Cardiac septum (tissue), 1 donor: ENCODE measurements at places on chromosomes 1 and 21. TPM values are rescaled to one million over a fixed set of nuclear protein-coding genes. Genes with fewer than 3 reads are reported as not detected.

MAP3K6 gene
- 53.1 TPM for total RNA-seq

SMIM1 gene
- total RNA-seq: 8.0 TPM

INPP5B gene
- total RNA-seq: 13.7 TPM

B3GALT6 gene
- 11.1 TPM for total RNA-seq

PCSK9 gene
- total RNA-seq: not detected

GJA5 gene
- total RNA-seq: 9.9 TPM

PRRX1 gene
- total RNA-seq: 124 TPM

TSPEAR gene
- total RNA-seq: not detected

EXTL1 gene
- 9.2 TPM for total RNA-seq

CNKSR1 gene
- total RNA-seq: 2.9 TPM

OR10X1 gene
- total RNA-seq: not detected

KRTAP21-2 gene
- not detected for total RNA-seq

GPBP1L1 gene
- 80.6 TPM for total RNA-seq

GBP7 gene
- total RNA-seq: 0.08 TPM

TPTE gene
- total RNA-seq: not detected

FCGR3A gene
- 14.7 TPM for total RNA-seq
